ENCODE measurements at places on chromosomes 4 and X.
A peak's percentile ranks its signal among the peaks of the same experiment; 100 is the strongest.

- DNase-seq: no peak
Observed at GRCh38 chrX:65731684-65732289, 64.3 kb downstream of the MSN start.

DNA sequence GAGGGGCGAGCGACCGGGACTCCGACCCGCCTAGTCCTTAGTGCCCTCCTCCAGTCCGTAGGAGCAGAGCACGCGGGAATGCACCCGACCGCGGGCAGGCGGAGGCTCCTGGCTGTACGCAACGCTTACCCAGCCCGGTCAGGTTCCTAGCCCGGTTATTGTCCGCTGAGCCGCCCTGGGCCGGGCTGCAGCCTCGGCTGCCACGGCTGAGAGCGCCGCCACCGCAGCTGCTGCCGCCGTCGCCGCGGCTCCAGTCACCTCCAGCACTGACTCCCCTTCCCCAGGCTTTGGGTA lies at the start of gene AMER1:
TSS of gene AMER1 (minus strand) at position 268 of the 294 bp plus-strand sequence. CDS start 12,422 bp downstream, outside the sequence.
- DNase-seq: no peak

DNA sequence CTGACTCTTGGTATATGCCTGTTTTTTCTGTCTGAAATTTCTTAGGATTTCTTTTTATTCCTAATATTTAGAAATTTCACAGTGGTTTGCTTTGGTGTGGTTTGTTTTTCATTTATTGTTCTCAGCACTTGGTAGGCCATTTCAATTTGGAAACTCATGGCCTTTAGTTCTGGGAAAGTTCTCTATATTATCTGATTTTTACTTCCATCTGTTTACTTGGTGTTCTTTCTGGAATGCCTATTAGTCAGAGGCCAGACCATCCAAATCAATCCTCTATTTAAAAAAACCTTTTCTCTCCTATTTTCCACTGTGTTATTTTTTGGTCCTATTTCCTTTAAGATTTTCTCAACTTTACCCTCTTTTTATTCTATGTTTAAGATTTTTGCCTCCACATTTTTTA lies 188.1 kb upstream of the SFRP2 start:
- DNase-seq: no peak

DNA sequence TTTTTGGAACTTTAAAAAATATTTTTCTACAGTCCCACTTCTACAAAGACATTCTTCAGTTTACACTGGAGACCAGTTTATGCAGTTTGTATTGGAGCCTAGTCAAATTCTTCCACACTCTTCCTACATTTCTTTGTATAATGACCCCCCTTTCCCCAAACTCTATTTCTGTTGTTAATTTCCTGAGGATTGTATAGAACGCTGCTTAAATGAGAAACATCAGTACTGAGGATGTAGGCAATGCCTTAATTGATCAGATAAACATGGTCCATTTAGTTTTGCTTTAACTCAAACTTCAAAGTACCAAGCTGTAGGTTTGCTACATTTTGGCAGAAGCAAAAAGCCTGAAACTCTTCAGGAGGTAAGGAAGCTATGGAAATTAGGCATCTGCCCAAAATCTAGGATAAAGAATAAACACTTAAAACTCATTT lies 155.5 kb downstream of the SLC7A11 start:
- DNase-seq: no peak

DNA sequence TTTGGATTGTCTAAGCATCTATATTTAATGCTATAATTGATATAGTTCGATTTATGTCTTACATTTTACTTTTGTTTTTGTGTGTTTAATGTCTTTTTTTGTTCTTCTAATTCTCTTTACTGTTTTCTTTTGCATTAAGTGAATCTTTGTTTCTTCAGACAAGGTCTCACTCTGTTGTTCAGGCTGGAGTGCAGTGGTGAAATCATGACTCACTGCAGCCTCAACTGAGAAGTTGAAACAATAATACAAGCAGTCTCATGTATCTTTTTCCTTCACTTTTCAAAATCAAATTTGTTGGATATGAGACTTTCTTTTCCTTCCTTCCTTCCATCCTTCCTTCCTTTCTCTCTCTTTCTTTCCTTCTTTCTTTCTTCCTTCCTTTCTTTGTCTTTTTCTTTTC lies 1401.6 kb downstream of the ADGRL3 start:
- no peak for DNase-seq

- no peak for DNase-seq
Observed at GRCh38 chrX:15356444-15356843, 21.1 kb upstream of the PIGA start.

DNA sequence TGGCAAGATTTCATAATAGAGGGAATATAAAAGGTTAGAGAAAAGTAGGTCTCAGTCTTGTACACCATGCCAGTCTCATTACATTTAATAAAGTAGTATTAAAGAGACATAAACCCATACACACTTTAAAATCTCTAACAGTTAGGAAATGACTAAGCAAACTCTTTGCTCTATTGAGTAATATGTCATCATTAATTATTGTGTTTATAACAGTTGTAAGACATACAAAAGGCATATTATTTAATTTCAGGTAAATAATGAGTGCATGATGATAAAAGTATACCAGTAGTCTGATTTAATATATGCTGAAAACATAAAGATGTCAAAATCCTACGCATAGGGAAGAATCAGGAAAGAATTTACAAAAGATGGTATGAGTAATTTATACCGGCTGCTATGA lies 31.0 kb upstream of the FGG start:
- DNase-seq: no peak

- DNase-seq: no peak
Observed at GRCh38 chr4:76856243-76857073, 41.5 kb downstream of the SOWAHB start.

- DNase-seq: no peak
Observed at GRCh38 chr4:6728320-6729029, 12.5 kb downstream of the BLOC1S4 start.

GRCh38 chr4:38489924-38490639 lies 173.9 kb upstream of the KLF3 start:
- peak; percentile 49 for DNase-seq

- DNase-seq: peak; percentile 49
Observed at GRCh38 chrX:18674417-18674787, 2.5 kb upstream of the RS1 start.

GRCh38 chr4:11483046-11483445 lies 54.4 kb upstream of the HS3ST1 start:
- no peak for DNase-seq

- DNase-seq: no peak
Observed at GRCh38 chr4:182179105-182179504, 64.1 kb upstream of the TENM3 start.

DNA sequence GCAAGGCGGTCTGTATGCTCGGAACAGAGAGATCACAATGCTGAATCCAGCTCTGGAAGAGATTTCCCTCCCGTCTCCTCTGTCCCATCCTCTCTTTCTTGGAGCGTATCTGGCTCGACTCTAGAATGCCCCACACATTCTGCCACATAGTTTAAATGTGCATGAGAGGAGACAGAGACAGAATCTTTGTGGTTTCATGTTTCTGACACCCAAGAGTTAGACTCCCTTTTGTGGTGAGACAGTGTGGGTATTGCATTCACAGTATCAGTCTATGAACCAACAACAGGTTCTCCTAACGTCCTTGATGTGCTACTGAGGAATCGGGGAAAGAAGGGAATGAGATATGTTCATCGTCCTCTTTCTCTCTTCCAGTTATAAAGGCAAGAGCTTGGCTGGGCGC lies 25.3 kb downstream of the FAM47E start:
- no peak for DNase-seq

DNA sequence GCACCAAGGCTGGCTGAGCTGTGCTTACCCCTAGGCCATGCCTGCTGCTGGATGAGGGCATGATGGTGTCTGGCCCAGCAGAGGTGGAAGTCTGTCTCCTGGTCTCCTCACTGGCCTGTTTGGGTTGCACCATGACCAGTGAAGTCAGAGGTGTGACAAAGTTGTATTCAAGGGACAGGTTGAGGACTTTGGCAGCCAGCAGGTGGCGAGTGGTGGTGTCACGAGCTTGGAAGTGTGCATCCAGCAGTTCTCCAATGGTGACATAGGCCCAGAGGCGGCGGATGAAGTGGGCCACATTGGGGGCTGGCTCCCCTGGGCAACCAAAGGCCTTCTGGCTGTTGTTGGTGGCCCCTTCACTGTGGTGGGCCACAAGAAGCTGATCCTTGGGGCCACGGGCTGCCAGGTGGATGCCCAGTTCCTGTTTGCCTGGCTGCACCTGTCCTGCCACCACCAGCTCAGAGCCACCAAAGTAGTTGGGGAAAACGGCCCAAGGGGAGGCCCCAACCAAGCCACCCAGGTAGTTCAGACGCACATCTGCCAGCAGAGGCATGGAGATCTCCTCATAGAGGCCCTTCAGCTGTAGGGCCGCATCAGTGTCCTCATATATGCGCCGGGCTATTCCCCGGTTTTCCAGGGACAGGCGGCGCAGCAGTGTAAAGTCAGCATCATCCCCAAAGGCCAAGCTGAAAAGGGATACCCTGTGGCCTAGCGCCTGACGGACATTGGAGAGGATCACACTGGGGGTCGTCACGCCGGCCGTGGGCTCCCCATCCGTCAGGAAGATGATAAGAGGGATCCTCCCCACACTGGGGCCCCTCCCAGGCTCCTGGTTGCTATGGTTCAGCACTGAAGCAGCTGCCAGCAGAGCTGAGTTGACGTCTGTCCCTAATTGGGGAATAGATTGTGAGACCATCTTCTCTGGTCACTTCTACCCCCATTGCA lies 39.7 kb downstream of the ITIH6 start:
- DNase-seq: no peak

DNA sequence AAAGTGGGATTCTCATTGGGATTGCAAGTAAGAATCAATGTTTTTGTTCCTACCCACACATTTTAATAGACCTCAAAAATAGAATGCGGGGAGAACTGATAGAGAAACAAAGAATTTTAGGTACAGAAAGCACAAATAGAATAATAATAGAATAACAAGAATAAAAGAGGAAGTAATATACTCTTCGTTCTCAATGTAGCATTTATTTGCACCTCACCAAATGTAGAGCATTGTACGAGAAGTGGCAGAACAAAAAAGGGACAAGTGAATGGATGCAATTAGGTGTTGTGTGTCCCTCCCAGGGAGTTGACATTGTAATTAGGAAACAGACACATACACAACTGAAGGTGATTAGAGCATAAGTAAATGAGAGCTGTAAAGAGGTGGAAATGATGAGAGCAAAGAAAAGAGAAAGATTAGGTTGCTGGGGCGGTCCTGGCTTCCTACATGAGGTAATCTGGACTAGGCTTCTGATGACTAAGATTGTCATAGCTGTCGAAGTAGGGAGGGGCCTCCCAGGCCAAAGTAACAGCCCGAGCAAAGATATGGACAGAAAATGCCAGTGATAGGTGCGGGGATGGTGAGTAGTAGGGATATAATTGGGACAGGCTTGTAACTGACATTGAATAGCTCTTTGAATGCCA lies 10.4 kb downstream of the RAB9A start:
- DNase-seq: no peak

Measured in right forelimb (tissue), 1 donor.